ENCODE measurements at places on chromosomes 1 and 21.
A peak's percentile ranks its signal among the peaks of the same experiment; 100 is the strongest.

- DNase-seq: no peak
These were observed 36.7 kb downstream of the PARP1 start for GRCh38 chr1:226371027-226371694.

DNA sequence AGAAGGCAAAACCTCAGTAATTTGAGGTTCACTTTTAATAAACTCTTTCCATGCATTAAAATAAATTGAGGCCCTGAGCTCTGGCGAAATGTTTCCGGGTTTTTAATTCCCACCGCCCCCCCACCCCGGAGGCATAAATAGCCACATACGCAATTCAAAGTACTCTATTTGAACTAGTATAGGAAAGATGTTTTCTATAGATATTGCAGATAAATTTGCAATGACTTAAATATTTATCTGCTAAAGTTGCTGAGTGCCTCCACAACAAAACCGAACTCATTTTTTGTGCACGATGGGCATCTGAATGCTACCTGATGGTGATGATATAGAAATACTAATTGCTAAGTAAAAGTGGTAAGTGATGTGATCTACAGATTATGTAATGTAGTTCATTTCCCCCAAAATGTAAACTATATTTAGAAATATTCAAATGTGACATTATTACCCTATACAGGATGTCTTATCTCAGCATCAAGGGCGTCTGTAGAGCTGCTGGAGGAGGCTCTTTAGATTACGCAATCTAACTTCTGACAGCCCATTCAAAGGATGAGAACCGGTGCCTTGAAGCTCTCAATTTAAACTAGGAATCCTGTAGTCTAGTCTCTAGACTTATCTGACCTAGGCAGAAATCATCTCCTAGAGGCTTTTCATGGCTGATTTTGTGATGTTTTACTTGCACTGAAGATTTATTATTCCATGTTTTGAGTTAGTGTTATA, 8.5 kb downstream of the IRF2BP2 start:
- DNase-seq: no peak

DNA sequence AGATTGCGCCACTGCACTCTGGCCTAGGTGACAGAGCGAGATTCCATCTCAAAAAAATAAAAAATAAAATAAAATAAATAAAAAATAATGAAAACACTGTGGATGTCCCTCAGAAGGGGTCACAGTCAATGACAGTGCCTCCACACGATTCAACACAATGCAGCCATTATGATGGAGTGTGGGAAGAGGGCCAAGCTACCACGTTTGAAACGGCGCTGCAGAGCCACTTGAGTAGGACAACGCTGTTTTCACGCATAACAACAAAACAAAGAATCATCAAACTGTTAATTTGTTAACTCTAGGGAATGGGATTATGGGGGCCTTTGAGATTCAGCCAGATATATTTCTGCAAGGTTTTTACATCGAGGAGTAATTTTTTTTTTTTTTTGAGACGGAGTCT, 36.5 kb downstream of the NKAIN1 start:
- DNase-seq: no peak

DNA sequence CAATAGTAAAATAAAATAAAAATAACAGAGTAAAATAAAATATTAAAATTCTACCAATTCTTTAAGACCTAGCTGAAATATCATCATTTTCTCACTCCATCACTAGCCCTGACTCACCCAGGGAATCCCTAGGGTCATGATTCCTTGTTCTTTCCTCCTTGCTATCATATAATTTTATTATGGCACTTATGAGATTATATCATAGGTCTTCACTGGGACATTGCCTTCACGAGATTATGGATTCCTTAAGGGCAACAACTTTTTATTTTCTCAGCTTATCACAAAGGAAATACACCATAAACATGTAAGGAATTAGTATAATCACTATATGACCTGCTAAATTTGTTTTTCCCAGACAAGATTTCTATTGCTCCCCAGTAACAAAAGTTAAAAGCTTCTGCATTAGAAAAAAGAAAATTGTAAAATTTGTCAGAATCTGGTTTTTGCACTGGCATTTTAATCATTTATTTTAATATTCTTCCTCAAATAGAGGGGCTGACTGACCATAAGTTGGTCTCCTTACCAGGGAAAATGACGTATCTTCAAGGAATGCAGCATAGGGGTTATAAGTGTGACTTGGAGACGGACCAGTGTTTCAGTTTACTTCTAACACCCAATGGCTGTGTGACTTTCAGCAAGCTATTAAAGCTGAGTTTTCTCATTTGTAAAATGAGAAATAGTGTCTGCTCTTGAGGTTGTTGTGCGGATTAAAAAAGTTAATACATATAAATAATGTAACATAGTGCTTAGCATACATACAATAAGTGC, 8.8 kb upstream of the CLCA4 start:
- DNase-seq: no peak

- no peak for DNase-seq
These were observed 757 bp downstream of the ACADM start for GRCh38 chr1:75725266-75725665.

GRCh38 chr1:40583980-40584379, 52.5 kb downstream of the ZNF684 start:
- DNase-seq: no peak

DNA sequence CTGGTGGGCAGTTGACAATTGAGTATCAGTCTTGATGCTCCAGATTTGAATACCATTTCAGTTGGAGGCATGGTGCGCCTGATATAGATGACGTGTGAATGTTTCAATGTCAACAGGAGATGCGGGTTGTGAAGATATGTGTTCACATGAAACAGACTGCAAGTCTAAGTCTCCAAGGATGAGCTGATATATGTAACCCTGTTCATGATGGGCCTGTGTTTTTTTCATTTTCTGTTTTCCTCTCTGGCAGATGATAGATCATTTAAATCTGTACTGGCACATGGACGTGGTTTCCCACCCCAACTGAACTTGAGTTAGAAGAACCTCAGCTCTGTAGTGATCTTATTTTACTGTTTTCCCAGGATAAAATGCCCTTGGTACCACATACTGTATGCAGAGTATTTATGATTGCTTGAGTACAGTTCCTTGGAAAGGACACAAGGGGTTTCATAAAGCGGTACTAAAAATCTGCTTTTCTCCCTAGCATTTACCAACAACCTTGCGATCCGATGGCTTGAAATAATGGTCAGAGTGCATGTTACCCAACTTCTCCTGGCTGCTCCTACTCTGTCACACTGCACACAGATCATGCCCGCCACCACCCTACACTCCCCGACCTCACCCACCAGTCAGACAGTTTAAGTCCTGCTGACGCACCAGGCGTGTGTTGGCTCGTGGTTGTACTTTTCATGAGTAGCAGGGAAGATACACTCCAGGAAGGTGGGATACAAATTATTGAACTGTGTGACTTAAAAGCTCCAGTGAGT, 131.1 kb downstream of the NFIA start:
- no peak for DNase-seq

- DNase-seq: no peak
These were observed 139.1 kb downstream of the FMN2 start for GRCh38 chr1:240230816-240231215.

- no peak for DNase-seq
These were observed 56.9 kb downstream of the MAN1C1 start for GRCh38 chr1:25673456-25673855.

GRCh38 chr1:8374356-8374755, 56.4 kb downstream of the SLC45A1 start:
- no peak for DNase-seq

DNA sequence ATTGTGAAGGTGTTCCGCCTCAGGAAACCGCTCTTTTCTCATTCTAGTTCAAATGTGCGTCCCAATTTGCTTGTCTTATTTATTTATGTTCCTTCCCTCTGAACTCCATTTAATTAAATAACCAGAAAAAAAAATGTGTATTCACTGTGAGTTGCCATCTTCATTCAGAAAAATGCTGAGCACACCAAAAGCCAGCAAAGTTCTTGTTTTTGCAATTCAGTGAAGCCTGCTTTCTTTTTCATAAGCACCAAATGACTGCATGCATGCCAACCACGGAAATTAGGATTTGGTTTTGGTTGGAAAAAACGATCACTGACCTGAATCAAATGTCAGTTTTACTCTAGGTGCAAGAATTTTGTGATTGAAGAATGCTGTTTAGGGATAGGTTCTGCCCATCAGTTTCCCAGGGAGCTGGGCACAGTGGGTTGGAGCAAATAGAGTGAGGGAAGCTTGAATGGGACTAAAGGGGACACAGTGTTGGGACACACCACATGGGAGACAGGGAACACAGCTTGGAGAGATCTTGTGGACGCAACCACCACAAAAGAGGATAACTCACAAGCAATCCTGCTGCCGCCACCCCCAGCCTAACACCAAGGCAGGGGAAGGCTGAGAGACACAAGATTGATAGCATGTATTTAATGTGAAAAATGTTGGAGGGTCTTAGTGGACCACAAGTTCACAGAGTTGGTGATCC, 183.4 kb upstream of the GALNT2 start:
- no peak for DNase-seq

DNA sequence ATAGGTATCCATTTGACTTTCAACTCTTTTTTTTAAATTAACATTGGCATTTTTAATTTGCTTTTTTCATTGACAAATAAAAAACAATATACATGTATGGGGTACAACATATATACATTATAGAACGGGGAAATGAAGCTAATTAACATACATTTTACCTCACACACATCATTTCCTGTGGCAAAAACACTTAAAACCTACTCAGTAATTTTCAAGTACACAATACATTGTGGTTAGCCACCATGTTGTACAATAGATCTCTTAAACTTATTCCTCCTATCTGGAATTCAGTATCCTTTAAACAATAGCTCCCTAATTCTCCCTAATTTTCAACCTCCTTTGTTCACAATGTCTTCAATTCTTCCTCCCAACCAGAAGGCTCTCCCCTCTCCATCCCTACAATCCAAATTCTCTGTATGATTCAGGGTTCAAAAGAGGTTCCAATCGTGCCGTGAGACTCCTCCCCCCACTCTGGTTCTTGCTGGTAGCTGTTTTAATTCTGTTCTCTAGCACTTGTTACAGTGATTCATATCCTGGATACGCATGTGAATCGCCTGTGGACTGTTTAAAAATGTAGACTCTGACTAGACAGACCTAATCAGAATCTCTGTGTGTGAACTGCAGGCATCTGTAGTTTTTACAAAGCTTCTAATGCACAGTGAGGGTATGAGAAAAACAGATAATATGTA, 87.6 kb upstream of the DUSP10 start:
- peak; percentile 79 for DNase-seq

DNA sequence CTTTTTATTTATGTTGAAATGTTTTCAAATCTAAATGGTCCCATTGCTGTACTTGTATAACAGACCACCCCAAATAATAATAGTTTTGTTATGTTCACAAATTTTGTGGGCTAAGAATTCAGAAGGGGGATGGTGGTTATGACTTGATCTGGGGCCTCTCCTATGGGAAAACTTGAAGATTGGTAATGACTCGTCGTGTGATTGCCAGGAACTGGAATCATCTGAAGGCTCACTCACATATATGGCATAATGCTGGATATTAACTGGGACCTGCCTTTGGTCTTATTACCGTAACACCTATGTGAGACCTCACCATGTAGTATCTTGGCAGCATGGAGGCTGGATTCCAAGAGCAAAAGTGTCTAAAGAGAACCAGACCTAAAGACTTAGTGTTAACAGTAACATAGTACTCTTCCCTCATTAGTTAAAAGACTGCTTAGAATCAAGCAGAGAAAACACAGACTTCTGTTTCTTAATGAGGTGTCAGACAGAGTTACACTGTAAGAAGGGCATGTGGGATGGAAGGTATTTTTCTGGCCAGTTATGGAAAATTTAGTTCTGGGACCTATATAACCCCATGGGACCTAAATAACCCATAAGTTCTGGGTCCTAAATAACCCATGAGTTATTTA, 11.9 kb downstream of the LYPLAL1 start:
- no peak for DNase-seq

DNA sequence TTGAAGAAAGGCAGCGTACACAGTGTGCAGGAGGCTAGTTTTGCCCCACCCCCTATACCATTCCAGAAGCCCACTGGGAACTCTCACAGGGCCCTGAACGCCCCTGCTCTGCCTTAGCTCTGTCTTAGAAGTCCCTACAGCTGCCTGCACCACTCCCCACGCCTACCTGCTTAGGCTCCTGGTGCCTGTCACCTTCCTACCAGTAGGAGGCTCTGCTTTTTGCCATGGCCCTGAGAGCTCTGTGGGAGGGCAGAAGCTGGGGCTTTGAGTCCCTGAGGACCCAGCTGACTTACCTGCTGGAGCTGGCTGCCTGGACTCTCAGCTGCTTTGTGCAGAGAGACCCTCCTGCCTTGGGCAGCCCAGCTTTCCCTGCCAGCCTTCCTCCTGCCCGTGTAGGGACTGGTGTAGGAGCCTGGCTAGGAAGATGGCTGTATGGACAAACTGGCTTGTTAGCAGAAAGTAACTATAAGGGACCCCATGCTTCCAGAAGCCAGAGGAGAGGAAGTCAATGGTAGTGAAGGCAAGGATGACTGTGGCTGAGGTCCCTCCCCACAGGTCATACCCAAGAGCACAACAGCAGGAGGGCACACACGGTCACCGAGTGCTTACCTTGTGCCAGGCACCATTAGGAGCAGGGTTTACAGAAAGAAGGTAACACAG, 9.8 kb upstream of the CELSR2 start:
- DNase-seq: no peak

- DNase-seq: no peak
These were observed 7.3 kb downstream of the LYPD8 start for GRCh38 chr1:248748211-248748610.

DNA sequence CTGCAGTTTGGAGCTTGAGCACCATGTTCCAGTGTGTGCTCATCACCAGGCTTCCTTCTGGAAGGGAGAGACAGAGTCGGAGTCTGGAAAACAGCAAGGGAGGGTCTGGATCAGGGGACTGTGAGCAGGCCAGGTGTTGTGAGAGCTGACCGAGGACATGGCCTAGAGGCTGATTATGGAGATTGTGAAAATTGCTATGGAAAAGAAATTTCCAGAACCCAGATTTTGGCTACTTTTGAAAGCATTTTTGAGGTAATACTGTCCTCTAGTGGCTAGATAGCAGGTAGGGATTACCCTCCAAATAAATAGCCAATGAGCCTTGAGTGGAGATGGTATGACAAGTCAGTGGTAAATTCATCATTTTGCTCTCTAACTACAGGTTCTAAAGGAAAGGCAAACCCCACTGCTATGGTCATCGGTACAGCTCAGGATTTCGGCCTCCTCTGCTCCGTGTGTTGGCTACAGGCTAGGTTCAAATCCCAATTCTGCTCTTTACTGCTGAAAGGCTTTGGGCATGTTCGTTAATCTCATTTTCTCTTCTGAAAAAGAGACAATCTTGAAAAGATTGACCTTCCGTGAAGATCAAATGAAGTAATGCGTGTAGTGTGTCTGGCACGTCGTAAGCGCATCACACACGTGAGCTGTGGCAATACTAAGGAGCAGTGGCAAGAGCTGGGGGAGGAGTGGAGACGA, 1.0 kb upstream of the HAO2 start:
- peak; percentile 26 for DNase-seq

- DNase-seq: no peak
These were observed 113.8 kb downstream of the UBR4 start for GRCh38 chr1:19096036-19096833.

- DNase-seq: no peak
These were observed 62.3 kb upstream of the KCNA3 start for GRCh38 chr1:110736900-110737605.

Measured in astrocyte of the cerebellum (primary cell).